ENCODE measurements at places on chromosomes 1 and 21. TPM values are rescaled to one million over a fixed set of nuclear protein-coding genes. Genes with fewer than 3 reads are reported as not detected.

Gene GJA8
- not detected for total RNA-seq

Gene CFAP74
- not detected for total RNA-seq

Gene TRIM45
- total RNA-seq, result 7.2 TPM

Gene RSPH1
- 5.6 TPM for total RNA-seq

Gene RIMKLA
- total RNA-seq, result 4.4 TPM

Gene FLG2
- not detected for total RNA-seq

Gene EPHA10
- total RNA-seq, result 8.5 TPM

Gene PPIAL4G
- total RNA-seq, result 0.09 TPM

Gene DMBX1
- total RNA-seq, result not detected

Gene SPRR1A
- total RNA-seq, result not detected

Gene HAO2
- total RNA-seq, result 0.17 TPM

Gene ITLN2
- not detected for total RNA-seq

Gene ANKRD45
- total RNA-seq, result 0.69 TPM

Gene TMEM52
- 2.4 TPM for total RNA-seq

Gene SH3BGRL3
- total RNA-seq, result 133 TPM

Gene CLCC1
- 40.6 TPM for total RNA-seq

Gene GSTM5
- 32.8 TPM for total RNA-seq

Gene GALE
- total RNA-seq, result 111 TPM

Gene RGS4
- 7.6 TPM for total RNA-seq

Gene SERINC2
- 122 TPM for total RNA-seq

Gene ASAP3
- 40.1 TPM for total RNA-seq

Gene CCNL2
- total RNA-seq, result 194 TPM

Gene RHEX
- total RNA-seq, result 11.3 TPM

Gene FAM89A
- 4.0 TPM for total RNA-seq

Gene FAM72D
- 0.52 TPM for total RNA-seq

Gene NGF
- 2.6 TPM for total RNA-seq

Gene CHODL
- total RNA-seq, result 0.43 TPM

Gene CFHR5
- total RNA-seq, result not detected

Gene LCE1F
- not detected for total RNA-seq

Gene ZYG11A
- 0.09 TPM for total RNA-seq
